ENCODE measurements at places on chromosomes 7 and 10.

- DNase-seq = no peak
These were observed 73.5 kb downstream of the PRKG1 start for GRCh38 chr10:51147644-51148399.

DNA sequence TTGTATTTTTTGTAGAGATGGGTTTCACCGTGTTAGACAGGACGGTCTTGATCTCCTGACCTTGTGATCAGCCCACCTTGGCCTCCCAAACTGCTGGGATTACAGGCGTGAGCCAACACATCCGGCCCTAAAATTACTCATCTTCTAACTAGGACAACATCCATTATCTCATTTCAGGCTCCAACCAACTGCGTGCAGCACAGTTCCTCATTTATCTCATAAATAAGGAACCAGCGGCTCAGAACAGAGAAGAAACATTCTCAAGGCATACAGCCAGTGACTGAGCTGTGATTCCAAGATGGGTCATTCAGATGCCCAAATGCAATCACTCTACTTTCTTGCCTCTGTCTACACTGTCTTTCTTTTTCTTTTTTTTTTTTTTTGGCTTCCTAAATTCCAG lies 356.1 kb downstream of the ELMO1 start:
- DNase-seq = no peak

DNA sequence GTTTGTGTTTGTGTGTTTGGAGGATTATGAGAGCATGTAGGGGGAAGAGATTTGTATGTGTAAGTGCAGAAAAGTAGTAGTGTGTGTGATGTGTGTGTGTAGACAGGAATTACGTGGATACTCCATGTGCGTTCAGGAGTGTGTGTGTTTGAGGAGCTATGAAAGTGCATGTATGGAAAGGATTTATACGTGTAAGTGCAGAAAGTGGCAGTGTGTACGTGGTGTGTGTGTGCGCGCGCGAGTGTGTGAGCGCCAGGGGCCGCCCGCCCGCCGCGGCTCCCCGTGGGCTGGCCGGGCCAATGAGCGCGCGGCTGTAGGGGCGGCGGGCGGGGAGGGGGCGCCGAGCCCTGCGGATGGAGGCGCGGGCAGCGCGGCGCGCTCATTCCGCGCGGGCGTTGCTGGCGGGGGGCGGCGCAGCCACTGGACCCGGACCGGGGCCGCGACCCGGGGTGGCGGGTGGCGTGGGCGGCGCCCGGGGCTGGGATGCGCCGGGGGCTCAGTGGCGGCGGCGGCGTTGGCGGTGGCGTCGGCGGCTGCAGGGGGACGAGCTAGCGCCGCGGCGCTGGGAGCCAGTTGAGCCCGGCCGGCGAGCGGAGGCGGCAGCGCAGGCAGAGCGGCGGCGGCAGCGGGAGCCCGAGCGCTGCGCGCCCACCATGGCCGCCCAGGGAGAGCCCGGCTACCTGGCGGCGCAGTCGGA lies at the start of gene BICC1:
BICC1 (plus strand) TSS at position 382 of the 697 bp plus-strand sequence; CDS start at position 654, 272 bp downstream.
- no peak for DNase-seq

DNA sequence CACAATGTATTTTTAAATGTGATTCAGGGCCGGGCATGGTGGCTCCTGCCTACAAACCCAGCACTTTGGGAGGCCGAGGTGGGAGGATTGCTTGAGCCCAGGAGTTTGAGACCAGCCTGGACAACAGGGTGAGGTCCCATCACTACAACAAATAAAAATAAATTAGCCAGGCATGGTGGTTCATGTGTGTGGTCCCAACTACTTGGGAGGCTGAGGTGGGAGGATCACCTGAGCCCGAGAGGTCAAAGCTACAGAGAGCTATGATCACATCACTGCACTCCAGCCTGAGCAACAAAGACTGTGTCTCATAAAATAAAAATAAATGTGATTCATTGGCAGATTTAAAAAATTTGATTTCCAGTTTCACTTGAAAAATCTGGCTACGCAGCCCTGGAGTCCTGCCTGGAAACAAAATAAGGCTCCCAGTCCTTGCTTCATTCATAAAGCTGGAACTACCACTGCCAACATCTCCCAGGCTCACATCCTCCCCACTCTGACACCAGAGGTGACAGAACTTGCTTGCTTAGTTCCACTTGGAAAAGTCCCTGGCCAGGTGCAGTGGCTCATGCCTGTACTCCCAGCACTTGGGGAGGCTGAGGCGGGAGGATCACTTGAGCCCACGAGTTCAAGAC lies 27.9 kb upstream of the SLC35G1 start:
- DNase-seq = no peak

- DNase-seq = no peak
These were observed 28.1 kb upstream of the SLC29A3 start for GRCh38 chr10:71290806-71291527.

GRCh38 chr7:90617442-90617841 lies 21.3 kb downstream of the CDK14 start:
- DNase-seq = no peak
